ENCODE measurements at places on chromosomes 12 and 14.

DNA sequence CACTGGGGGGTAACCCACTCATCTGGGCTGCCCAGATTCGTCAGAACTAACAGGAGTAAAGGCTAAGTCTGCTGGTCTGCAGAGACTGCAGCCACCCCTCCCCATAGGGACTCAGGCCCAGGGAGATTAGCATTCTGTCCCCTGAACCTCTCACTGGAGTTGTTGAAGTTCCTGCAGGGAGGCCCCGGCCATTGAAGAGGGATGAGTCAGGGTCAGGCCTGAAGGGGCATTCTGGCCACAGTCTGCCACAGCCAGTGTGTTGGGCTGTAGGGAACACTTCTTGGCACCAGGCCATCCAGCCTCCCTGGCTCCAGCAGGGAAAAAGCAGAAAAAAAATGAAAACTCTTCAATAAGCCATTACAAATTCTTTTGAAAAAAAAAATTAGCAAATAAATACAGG lies 35.3 kb downstream of the KLRK1 start:
- no peak for DNase-seq

DNA sequence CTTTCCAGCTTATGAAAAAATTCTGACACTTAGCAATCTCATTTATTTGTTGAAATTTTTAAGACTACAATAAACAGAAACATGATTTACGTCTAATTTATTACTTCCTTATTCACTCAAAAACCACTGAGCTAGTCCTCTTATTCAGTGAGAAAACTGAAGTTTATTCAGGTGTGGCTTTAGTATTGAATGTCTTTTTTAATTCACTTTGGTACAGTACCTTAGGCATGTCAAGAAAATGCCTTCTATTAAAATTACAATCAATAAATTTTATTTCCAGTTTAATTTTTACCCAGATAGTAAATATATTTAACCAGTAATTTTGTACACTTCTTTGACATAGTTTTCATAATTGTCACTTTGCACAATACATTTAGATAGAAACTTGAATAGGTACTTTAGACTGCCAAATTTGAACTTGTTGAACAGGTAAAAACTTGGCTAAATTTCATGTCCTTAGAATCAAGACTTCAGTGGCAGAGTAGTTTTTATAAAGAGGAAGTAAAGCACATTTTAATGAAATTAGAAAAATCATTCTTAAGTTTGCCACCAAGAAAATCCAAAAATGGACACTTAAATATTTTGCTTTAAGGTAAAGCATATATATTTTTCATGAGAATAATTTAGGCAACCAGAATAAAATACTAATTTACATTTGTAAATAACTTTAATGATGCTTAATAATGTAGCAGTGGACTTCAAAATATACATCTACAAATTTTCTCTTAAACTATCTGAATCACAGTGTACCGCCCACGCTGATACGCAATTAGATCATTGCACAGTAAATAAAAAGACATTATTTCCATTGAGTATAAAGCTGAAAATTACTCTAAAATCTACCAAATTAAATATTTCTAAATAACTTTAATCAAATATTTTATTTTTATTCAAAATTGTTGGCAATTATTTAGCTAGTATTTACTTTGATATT lies 159.1 kb downstream of the RASSF9 start:
- DNase-seq: no peak

DNA sequence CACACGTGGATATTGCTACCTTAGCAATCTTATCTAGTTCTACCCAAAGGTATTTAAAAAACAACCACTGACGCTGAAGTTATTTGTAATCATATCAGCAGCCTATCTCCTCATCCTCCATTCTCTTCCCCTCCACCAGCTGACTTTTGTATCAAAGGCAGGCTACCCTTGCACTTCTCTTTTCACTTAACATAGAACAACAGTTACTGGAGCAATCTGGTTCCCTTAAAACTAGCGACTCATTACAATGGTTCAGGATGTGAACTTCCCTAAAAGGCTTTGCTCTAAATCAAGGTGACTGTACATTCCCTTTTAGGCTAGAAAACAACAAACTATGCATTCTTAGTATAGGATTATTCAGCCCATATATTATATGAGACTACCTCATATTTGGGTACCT lies 404.7 kb downstream of the APAF1 start:
- no peak for DNase-seq

- DNase-seq: peak; percentile 16
Measured at GRCh38 chr12:52873832-52874572, 25.2 kb upstream of the KRT78 start.

DNA sequence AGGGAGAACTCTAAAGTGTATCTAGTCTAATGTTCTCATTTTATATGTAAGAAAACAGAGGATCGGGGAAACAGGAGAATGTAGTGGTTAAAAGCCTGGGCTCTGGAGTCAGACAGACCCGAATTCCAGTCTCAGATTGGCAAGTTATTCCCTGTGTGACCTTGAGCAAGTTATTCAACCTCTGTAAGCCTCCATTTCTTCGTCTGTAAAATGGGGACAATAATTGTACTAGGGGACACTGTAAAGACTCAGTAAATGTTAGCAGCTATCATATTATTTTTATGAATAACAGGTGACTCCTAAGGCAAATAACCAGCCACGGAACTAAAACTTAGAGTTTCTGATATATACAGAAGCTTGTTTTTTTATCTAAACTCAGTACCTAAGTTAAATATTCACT lies 152.1 kb downstream of the APAF1 start:
- DNase-seq: no peak

GRCh38 chr12:48924617-48925303 lies 532 bp downstream of the FKBP11 start:
- DNase-seq: peak; percentile 26

- peak; percentile 90 for DNase-seq
Measured at GRCh38 chr14:37197421-37198272, at the start of gene MIPOL1. MIPOL1 (plus strand) TSS chr14:37197937; CDS start chr14:37247889, 49,952 bp downstream.

- DNase-seq: no peak
Measured at GRCh38 chr14:103848175-103849077, 1.1 kb upstream of the PPP1R13B start.

- DNase-seq: no peak
Measured at GRCh38 chr12:118402251-118402650, 25.9 kb downstream of the SUDS3 start.

GRCh38 chr12:31662176-31662849 lies 2.8 kb downstream of the ETFBKMT start:
- DNase-seq: no peak

DNA sequence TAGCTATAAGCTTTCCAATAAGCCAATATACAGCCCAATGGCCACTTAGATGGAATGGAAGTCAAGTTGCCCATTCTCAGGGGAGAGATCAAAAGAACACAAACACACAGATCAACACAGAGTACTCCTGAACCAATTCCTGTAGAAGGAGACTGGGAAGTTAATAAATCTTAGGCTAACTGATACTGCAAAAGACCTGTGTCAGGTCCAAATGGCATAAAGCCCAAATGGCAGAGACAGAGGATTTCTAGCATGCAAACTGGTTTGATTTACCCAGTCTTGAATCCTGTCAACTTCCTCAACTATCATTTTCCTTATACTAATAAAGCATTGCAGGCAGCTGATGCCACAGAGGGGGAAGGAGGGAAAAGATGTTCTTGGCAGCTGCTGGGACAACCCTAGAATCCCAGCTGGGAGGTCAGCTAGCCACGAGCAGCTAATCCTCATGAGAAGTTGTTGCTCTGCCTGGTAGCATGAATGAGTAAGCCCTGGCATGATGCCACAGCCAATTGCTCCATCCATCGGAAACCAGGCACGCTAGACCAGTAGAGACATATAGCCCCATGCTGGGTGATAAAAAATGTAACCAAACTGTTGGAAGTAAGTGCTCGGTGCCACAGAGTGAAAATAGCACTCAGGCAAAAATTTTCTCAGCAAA lies 26.2 kb downstream of the ANG start:
- DNase-seq: peak; percentile 25

DNA sequence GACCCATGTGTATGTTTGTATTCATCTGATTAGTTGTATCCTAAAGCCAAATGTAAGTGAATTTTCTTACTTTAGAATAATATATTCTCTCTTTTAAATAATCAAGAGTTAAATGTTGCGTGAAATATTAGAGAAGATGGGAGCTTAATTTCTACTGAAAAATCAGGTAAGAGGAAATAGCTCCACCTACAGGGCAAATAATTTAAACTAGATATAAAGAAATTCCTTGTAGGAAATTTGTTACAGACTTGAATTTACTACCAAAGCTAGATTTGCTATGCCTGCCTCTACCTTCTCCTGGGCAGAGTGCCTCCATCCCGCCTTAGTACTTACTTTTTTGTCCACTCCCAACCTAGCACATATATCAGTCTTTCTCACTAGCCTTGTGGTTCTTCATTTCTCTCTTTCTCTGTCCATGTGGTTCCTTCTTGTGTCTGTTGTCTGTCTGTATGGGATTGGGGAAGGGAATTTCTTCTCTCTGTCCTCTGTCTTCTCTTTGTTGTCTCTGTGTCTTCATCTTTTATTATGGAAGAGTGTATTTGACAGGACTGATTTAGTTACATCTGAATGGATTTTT lies 44.7 kb downstream of the PALS1 start:
- peak; percentile 62 for DNase-seq

DNA sequence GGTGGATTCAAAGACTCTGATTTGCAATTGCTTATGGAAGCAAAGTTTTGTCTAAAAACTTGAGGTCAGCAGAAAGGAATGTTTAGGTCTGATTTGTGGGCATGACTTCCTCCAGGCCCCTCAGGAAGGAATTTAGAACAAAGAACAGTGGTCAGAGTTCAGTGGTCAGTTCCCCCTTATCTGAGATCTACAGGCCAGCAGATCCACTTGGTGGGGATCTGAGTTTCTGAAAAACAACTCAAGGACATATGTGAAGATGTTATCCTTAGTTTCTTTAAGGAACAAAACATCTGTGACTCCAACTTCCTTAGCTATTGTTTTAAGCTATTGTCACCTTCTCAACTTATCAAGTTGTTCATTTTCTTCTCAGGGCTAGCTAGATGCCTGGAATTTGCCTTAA lies 28.0 kb upstream of the NAA30 start:
- no peak for DNase-seq

DNA sequence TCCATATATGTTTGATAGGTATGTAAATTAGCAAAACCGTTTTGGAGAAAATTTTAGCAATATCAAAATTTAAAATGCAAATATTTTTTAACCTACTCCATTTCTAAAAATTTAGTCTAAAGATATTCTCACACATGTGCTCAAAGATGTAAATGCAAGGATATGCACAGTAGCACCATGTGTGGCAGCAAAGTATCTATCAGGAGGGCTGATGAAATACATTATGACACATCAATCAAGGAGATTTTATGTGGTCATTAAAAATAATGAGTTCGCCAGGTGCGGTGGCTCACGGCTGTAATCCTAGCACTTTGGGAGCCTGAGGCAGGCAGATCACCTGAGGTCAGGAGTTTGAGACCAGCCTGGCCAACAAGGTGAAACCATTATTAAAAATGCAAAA lies 8.0 kb upstream of the C1R start:
- DNase-seq: peak; percentile 41
